ENCODE measurements at places on chromosomes 11 and 22.

DNA sequence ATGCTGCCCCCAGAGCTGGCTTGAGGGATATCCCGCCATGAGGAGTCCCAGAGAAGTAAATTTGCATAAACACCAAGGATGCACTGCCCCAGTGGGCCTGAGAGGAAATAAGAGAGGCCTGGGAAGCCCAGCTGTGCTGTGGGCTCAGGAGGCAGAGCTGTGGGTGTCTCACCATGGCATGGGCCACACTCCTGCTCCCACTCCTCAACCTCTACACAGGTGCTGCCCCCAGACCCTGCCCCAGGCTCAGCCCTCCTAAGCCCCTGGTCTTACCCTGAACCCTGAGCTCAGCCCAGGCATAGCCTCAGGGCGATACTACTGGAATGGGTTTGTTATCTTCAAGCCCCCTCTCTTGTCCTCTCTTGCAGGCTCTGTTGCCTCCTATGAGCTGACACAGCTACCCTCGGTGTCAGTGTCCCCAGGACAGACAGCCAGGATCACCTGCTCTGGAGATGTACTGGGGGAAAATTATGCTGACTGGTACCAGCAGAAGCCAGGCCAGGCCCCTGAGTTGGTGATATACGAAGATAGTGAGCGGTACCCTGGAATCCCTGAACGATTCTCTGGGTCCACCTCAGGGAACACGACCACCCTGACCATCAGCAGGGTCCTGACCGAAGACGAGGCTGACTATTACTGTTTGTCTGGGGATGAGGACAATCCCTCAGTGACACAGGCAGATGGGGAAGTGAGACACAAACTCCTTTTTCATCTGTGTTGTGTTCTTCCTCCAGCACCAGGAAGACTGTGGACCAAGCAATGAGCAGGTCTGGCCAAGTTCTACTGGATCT lies 59.9 kb downstream of the GGTLC2 start:
- DNase-seq: no peak

GRCh38 chr11:85946221-85946620 lies 91.0 kb downstream of the CCDC83 start:
- DNase-seq: no peak

DNA sequence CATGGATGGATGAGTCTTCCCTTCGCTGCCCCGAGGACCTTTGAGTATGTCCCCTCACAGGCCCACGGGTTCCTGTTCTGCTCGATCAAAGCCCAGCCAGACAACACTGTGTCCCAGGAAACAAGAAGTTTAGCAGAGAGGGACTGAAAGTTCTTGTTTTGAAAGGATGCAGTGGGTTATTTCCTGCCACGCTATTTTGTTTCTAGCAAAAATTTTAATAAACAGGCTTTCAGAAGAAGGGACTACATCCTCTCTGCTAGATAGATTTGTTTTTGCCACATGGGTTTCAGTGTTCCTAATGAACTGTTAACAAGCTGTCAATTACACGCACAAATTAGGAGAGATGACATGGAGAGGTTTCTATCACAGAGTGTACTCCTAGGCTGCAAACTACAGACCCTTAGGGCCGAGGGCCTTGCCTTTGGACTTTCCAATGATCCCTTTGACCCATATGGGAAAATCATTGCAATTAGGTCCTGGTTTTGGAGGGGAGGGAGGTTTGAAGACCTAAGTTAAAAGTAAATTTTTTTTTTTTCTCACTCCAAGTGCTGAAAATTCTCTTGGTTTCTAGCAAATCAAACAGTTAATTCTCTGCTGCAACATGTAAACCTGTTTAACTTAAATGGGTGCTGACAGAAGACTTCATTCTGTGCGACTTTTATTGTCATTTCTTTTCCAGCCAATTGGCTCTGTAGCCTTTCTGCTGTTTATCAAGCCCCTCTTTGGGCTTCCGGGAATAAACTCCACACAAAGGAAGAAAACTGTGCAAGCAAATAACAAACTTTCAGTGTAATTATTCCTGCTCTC lies 81.4 kb downstream of the RCN1 start:
- no peak for DNase-seq

DNA sequence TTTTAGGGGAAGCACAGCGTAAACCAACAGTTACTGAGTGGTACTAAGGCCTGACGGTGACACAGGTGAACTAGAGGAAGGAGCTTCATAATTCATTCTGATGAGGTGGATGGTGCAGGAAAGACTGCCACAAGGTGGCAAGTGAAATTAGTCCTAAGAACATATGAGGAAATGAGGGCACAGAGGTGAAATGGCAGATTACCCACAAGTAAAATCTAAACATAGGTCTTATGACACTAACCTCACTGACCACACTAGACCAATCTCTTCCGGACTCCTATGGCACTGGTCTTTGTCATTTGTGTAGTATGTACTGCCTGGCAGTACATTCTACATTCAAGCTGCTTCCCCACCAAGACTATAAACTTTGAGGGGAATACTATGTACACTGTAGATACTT lies 20.2 kb downstream of the GAB2 start:
- no peak for DNase-seq

GRCh38 chr11:69392104-69392653 lies 89.3 kb upstream of the LINC01488 start:
- no peak for DNase-seq

DNA sequence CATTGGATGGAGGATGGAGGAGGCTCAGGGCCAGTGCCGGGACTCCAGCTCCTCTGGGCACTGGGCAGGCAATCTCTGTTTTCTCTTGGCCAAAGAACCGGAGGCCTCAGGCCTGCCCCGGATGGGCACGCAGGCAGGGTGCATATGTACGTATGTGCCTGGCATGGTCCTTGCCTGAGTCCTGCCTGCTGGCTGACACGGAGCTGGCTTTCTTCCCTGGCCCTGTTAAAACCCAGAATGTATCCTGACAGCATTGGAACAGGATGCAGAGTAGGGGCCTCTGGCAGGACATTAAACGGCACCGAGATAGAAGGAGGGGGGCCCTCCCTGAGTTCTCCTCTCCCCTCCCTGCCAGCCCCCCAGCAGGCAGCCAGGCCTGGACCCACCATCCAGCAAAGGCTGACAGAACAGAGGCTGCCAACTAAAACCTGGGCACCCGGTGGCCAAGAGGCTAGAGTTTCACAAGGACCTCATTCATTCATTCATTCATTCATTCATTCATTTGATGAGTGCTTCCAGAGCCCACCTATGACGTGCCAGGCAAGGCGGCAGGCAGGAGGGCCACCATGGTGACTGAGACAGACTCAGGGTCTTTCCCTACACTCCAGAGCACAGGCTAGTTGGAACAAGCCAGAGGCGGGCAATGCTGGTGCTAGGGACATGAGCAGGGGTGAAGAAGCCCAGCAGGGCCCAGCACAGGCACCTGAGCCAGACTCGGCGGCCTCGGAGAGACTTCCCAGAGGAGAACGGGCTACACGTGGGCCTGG lies 28.8 kb downstream of the FLRT1 start:
- DNase-seq: no peak

- DNase-seq: no peak
These were observed 806 bp downstream of the COA4 start for GRCh38 chr11:73875840-73876239.

DNA sequence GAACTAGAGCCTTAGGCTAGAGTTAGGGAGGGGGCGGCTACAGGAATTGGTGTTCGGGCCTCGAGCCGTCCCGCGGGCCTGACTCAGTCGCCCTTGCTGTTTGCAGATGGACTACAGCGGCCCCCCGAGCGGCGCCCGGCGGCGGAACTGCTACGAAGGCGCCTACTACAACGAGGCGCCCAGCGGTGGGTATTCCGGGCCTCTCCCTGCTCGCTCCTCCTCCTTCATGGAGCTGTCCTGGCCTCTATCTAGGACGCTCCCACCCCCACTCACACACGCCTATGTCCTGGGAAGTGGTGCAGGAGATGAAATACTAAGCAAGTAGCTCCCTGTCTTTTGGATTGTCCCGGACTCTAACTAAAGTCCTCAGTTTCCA lies 1.4 kb downstream of the MYOD1 start:
- no peak for DNase-seq

- DNase-seq: no peak
These were observed 36.6 kb upstream of the NNMT start for GRCh38 chr11:114259551-114259983.

GRCh38 chr22:29814003-29814402 lies 24.1 kb downstream of the ASCC2 start:
- no peak for DNase-seq

DNA sequence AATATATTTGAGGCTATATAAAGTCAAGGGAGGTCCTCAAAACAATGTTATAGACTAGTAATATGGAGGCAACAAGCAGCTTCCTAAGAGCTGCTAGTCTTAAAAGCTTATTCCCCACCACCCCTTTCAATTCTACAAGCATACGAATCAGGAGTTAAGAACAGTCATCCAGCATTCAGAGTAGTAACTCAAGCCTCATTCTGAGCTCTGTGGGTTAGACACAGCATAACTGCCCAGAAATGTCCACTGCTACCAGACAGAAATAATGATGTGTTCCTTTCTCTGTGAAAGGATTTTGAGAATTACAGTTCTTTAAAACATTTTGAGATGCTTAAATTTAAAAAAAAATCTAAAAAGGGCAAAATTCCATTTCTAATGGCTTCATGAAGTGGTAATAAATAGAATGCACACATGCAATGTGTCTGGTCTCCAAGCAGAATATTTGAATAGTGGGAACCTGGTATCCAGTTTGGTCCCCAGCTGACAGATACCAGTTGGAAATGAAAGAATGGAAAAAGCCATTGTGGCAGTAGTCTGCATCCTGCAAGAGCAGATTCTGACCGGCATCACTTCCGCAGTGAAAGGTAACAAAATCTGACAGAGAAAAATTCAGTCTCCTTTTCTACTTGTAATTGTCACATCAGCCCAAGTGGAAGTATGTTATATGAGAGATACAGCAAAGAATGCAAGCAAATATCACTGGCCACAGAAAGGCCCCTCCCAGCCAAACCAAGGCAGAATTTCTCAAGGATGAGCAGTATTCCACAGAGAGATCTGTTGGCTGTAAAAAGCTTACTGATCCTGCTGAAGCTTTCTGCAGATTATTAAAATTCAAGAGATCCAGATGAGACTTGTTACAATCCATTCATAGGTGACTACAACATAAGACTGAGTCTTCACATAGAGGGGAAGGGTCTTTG lies 310.8 kb upstream of the PITPNB start:
- DNase-seq: no peak

GRCh38 chr11:103325686-103326069 lies 216.5 kb downstream of the DYNC2H1 start:
- DNase-seq: no peak

- no peak for DNase-seq
These were observed 809.1 kb downstream of the BRD1 start for GRCh38 chr22:49018601-49019000.

- DNase-seq: peak; percentile 20
These were observed 24.2 kb upstream of the YAP1 start for GRCh38 chr11:102085864-102086551.

DNA sequence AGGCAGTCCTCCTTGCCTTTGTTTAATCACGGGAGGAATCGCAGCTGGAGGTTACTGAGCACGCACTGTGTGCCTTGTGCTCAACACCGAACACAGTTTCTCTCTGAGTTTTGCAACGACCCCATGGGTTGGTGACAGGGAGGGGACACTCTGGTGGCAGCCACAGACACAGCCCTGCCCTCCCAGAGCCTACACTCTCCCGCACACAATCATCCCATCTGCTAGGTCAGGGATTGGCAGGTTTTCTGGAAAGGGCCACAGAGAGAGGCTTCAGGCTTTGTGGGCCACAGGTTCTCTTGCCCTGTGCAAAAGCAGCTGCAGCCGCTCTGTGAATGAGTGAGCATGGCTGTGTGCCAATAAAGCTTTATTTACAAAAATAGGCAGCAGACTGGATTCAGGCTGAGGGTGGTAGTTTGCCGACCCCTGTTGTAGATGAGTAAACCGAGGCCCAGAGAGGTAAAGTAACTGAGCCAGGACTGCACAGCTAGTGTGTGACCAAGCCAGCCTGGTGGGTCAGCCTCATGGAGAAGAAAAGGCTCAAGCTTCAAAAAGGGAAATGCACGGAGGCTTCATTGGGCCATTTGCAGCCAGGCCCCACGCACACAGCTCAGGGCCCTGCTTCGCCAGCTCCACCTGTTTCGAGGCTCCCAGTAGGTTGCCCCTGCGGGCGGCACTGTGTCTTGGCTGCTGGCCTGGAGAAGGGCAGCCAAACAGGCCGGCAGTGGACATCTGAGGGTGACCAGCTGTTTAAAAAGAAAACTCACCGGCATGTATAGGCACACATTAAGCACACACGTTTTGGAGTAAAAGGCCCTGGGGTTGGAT lies 16.3 kb downstream of the LTO1 start:
- DNase-seq: no peak

DNA sequence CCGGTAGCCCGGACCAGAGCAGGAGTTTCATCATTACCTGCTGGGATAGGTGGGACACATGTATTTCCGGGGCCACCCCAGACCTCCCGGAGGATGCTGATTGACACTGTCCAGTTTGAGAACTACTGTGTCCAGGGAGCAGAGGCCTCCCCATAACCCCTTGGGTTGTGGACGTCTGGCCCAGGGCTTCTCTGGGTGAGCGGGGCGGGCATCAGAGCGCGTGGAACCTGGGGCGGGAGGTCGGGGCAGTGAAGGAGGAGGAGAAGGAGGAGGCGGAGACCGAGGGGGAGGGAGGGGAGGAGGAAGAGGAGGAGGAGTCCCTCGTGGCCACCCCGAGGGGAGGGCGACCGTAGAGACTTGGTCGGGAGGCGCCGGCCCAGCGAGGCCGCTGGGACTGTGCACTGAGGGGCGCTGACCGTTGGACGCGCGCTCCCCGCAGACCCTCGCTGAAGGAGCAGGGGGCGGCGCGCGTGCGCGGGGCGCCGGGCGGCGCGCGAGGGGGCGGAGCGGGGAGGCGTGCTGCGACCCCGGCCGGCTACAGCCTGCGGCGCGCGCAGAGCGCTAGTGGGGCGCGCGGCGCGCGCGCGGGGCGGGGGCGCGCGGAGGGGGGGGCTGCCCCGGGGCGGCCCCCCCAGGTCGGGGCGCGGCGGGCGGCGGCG lies at the start of gene GRK3:
Gene GRK3 (plus strand): TSS at position 356 of the 659 bp plus-strand sequence. CDS start 366 bp downstream, outside the sequence.
- no peak for DNase-seq

DNA sequence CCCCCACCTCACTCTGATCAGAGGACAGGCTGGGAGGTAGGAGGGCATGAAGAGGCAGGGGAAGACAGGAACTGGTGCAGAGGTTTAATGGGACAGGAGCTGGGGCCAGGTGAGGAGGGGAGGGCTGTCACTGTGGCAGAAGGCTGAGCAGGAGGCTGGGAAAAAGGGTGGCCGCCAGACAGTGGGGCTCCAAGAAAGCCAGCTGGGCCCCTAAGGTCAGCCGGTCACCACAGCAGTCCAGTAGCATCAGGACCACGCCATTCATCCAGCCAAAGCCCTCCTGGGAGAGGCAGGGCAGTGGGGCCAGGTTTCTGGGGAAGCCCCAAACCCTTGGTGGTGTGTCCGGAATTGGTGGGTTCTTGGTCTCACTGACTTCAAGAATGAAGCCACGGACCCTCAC lies 8.5 kb upstream of the TREH start:
- DNase-seq: no peak

- DNase-seq: no peak
These were observed 89.6 kb downstream of the UBASH3B start for GRCh38 chr11:122745111-122745510.

- DNase-seq: no peak
These were observed 177.5 kb upstream of the CTSC start for GRCh38 chr11:88515002-88515401.
